ENCODE measurements at places on chromosomes 4 and X.

DNA sequence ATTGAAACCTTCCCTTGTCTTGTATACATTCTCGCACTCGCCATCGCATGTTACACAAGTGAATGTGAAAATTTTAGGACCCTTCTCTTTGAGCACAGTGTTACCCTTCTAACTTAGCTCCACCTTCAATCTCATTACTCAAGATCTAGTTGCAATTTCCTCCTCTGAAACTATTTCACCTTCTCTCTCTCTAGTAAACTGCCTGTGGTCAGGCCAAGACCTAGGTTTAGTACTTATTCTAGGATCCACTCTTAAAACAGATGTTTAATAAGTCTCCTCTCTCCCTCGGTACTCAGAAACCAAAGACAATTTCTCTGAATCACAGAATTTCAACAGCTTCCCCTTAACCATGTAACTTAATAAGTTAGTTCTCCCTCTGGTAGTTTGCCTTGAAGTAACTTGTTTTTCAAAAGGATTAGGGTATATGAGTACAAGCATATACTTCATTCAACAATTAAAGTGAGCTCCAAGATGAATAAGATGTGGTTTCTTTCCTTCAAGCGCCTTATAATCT lies 156.0 kb downstream of the SH3KBP1 start:
- no peak for DNase-seq

DNA sequence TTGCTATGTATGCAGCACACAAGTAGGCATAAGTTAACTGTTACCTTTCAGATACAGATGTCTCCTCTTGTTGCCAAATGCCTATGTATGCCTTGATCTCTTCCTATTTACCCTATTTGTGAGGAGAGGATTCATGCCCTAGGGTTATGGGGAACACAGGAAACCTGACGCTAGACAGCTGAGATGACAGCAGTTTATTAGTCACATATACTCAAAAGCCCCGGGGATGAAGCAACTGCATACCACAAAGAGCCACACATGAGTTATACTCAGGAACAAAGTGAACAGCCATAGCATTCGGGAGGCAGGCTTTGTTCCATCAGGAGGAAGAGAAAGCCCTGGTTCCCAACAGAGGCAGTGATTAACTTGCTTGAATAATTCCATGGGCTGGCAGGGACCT lies 1011.7 kb upstream of the PCDH7 start:
- DNase-seq, result no peak

DNA sequence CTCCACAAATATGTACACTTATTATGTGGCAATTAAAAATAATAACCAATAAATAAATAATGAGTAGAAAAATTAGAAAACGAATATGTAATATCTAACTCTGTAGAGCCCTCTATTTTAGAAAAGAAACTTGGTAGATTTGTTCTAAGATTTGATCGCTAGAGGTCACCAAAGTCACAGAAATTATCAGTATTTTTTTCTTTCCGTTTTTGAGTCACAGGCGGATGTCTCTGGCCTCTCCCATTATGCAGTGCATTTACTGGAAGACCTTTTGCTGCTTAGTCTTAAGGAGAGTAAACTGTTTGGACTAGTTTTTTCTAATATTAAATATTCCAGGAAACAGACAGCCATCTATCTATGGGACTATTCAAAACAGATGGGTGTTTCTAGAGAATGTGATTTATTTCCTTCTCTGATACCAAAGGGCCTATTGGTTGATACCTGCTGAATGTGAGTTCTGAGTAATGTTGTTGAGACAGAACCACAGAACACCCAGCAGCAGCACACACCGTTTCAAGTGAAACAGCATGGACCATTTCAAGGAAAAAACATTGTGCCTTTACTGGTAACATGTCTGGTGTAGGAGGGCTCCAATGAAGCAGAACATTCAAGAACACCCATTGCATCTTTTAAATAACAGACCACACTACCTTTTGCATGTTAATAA lies 34.0 kb upstream of the GYPA start:
- peak; percentile 80 for DNase-seq

- DNase-seq, result peak; percentile 59
These were observed 13.3 kb downstream of the PDZD4 start for GRCh38 chrX:153816831-153817690.

GRCh38 chr4:180100433-180101344 lies 2142.5 kb upstream of the TENM3 start:
- no peak for DNase-seq

GRCh38 chr4:76689145-76689817 lies 208.7 kb downstream of the SOWAHB start:
- peak; percentile 65 for DNase-seq

All from common myeloid progenitor, CD34-positive (primary cell).